ENCODE measurements at places on chromosomes 3 and 15.

DNA sequence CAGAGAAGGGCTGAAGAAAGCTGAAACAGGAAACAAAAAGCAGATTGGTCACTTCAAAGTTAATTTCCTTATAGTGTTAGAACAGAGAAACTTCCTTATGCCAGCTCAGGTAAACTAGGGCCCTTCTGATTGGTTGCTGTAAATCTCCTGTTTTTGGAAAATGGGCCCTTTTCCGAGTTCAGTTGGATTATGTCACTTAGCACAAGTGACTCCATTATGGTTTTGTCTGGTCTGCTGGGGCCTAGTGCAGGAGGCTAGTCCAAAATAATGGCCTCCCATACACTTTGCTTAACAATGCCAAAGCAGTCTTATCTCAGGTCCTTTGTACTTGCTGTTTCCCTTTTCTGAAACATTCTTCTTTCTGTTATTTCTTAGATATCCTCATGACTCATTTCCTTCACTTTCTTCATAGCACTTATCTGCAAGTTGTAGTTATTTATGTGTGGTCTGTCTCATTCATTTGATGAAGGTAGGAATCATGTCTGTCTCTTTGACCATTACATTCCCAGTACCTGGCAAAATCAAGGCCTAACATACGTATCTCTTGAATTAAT is 7.7 kb upstream of the DCP1A start:
- DNase-seq, result no peak

- no peak for DNase-seq
These were observed 919 bp downstream of the IDH2 start for GRCh38 chr15:90101130-90101968.

DNA sequence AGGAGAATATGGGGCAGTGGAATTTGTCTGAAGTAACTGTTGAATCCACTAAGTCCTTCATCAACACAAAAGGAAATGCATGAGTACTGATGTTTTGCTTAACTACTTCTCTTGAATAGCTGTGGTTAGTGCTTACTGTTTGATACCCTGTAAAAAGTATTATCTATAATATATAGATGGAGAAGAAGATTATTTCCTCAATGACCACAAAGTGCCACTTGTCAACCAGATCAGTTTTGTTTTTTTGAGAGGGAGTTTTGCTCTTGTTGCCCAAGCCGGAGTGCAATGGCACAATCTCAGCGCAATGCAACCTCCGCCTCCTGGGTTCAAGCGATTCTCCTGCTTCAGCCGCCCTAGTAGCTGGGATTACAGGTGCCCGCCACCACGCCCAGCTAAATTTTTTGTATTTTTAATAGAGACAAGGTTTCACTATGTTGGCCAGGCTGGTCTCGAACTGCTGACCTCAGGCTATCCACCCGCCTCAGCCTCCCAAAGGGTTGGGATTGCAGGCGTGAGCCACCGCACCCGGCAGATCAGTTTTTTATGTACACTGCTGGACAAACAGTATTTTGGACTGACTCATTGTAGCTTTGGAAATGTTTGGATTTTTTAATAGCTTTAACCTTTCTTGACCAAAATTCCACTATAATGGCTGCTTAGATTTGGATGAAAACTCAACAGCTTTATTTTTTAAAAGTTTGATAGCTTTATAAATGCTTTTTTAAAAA is 1.5 kb upstream of the RPLP1 start:
- DNase-seq, result no peak

- no peak for DNase-seq
These were observed 12.9 kb downstream of the COMMD2 start for GRCh38 chr3:149739396-149739795.

- no peak for DNase-seq
These were observed 12.0 kb upstream of the C3orf80 start for GRCh38 chr3:160213191-160213590.

DNA sequence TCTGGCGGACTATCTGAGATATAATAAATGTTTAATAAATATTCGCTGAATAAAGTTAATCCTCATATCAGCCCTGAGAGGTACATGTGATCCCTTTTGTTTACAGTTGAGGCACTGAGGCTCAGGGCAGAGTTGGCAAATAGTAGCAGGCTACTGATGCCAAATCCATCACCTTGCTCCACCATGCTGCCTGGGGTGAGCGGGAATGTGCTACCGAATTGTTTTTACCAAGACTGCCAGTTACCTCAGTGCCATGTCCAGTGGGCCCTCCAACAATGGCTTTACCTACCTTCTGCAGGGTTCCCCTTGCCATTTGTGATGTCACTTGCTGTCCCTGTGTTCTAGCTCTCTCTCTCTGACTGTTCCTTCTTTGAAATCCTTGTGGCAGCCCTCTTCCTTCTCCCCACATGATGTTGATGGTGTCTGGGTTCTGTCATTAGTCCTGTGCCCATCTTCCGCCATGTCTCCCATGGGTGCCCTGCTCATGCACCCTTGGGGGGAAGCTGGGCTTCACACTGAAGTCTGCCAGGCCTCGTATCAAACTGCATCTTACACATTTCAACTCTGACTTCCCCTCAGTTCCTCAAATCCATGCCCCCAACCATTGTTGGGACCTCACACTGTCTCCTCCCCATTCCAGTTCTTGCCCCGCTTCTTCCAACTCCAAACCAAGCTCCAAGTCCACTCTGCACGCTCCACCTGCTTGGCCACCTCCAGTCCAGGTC is 35.4 kb downstream of the SLCO2A1 start:
- no peak for DNase-seq
